ENCODE measurements at places on chromosomes 12 and 14.

DNA sequence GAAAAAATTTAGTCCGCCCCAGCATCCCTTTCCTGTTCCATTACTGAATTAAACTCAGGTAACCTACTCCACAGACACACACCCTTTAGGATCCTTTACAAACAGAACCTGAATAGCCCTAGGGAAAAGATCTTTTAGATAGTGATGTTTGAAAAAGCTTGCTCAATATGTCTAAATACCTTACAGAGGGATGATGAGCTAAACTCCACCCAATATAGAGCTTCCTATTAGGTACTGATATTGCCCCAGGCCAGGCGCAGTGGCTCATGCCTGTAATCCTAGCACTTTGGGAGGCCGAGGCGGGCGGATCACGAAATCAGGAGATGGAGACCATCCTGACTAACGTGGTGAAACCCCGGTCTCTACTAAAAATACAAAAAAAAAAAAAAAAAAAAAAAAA, 50.1 kb downstream of the FERMT2 start:
- DNase-seq: no peak

DNA sequence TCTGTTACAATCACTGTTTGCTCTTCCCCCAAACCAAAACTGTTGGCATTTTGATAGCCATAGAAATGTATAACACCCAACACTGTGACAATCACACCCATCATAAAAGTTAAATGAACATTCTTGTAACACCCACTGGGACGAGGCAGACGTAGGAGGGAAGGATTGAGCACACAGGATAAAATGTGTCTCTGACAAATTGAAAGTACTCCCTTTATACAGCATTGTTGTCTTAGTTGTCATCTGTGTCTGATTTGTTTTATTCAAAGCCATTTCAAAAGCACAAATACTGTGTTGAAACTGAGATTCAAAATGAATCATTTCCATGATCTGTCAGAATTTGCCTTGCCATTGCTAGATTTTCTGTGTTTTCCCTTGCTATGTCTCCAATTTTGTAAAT, 436.3 kb downstream of the TMTC2 start:
- DNase-seq: no peak

DNA sequence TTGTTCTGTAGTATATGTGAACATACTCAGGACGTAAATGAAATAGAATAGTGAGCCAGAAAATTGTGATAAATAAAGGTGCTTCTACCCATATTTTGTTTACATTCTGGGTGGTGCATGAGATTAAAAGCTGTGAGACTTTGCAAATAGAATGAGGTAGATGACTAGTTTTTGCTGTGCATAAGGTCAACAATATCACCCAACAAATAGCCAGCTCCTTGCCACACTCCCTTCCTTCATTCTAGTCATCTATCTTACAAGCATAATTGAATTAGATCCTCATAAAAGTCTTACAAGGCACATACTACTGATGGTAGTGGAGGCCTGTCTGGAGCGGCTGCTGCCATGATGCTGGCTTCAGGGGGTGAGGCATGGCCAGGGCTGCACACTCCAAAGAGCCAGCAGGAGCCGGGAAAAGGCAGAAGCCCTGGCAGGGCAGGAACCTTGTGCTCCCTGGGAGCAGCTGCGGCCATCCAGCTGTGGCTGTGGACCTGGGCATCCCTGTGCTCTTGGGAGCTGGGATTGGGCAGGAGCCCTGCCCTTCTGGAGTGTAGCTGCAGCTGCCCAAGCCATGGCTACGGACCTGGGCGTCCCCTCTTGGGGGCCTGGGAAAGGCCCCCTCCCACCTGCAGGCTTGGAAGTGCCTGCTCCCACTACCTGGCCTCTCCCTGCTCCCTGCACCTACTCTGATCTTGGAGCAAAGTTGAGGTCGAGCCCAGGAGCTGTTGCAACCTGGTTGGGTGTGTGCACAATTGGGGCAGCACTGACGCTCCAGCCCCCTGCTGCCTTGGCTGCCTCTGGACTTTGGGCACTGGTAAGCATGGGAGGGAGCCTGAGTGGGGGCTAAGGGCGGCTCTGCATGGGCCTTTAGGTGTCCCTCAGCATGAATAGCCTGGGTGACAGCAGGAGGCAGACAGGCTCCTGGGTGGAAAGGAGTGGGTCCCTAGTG, 112.8 kb downstream of the DACT1 start:
- DNase-seq: no peak

DNA sequence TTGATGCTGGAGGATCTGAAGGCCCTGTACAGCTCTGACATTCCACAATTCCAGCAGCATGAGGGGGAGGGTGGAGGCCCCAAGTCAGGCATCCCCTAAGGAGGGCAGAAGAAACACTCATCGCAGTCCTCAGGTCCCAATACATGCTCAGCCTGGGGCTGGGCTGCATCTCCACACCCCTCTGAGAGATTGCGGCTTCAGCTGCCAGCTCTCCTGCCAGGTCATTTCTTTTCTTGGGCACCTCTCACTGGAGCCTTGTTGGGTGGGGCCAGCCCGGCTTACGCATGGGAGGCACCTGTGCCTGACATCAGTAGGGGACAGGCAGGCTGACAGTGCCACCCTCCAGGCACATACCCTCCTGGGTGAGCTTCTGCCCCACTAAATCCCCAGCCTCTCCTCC, 89.8 kb downstream of the DICER1 start:
- DNase-seq: no peak

GRCh38 chr12:25427337-25428249, 125.5 kb downstream of the LMNTD1 start:
- no peak for DNase-seq

- no peak for DNase-seq
Observed at GRCh38 chr12:91833780-91834359, 311.8 kb downstream of the BTG1 start.

- DNase-seq: no peak
Observed at GRCh38 chr12:21788089-21788983, 13.8 kb upstream of the KCNJ8 start.

DNA sequence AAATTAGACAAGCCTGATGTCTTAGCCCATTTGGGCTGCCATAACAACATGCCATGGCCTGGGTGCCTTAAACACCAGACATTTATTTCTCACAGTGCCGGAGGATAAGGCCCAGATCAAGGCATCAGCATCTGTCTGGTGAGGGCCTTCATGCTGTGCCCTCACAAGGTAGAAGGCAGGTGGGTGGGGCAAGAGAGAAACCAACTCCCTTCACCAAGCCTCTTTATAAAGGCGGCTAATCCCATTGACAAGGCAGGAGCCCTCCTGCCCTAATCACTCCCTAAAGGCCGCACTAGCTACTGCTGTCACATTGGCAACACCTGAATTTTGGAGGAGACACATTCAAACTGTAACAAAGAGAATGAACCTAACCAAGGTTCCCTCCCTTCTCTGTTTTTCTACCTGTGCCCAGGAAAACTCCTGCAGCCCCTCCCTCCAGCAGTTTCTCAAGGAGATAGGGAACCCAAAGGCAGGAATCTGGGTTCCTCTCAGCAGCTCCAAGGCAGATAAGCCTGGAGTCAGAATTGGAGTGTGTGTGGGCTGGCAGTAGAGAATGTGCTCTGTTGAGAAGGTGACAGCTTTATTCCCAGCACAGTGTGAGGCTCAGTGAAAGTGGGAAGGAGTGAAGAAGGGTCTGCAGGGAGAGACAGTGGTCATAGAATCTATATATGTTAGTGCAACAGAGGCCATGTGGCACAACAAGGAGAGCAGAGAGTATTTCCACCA, 21.7 kb upstream of the GPATCH2L start:
- no peak for DNase-seq

- no peak for DNase-seq
Observed at GRCh38 chr14:56002342-56002741, 115.9 kb upstream of the PELI2 start.

DNA sequence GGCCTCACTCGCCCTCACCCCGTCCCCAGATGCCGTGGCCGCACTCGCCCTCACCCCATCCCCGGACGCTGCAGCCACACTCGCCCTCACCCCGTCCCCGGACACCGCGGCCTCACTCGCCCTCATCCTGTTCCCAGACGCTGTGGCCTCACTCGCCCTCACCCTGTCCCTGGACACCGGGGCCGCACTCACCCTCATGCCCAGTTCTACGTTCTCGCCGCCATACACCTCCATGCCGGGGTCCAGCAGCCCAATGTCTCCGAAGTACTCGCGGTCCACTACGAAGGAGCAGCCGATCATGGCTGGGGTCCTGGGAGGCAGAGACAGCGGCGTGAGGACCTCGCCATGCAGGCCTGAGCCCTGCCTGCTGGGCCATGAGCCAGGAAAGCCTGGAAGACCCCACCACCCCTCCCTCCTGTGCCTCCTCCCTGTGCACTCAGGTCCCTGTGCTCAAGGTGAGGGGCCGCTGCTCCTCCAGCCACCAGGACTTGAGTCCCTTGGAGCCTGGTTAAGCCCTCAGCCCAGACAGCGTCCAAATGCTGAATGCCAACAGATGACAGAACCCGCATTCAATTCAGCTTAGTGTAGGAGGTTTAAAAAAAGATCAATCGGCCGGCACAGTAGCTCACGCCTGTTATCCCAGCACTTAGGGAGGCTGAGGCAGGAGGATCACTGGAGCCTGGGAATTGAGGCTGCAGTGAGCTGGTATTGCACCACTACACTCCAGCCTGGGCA, 81.5 kb downstream of the GALNT9 start:
- DNase-seq: no peak

DNA sequence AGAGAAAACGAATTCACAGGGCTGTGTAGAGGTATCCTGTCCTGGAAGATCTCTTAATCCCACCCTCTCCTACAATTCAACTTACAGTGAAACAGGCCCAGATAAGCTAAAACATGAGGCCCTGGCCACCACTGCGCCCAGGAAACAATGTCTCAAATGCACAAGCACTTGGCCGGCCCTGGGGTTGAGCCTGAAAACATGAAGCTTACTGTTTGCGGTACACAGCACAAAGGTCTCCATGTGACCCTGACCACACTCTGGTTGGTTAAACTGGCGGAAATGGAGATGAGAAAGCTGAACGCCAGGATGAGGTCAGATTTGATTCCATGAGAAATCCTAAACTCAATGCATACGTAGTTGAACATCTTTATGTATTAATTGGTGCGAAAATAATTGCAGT, 16.4 kb downstream of the WSB2 start:
- no peak for DNase-seq

DNA sequence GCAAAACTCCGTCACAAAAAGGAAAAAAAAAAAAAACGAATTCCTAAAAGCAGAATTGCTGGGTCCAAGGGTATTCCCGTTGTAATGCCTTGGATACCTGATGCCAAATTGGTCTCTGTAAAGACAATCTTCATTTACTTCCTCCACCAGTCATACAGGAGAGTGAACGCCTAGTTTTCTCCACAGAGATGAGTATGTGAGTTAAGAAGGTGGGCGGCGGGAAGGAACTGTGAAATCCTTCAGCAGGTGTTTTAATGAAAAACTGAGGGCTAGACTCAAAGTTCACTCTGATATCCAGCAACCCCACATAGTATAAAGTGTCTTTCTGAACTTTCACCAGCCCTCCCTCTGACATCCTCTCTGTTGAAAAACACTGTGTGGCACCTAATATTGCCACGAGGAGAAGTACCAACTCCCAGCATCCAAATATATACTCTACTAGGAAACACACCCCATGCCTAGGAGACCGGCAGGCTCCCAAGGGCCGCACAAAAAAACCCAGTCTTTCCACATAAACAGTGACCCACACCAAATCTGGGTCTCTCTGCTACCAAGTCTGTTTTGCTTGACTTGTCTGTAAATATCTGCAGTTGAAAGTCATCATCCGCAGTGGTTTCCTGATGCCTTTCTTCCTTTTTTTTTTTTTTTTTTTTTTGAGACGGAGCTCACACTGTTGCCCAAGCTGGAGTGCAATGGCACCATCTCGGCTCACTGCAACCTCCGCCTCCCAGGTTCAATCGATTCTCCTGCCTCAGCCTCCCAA, 30.3 kb upstream of the FOXN3 start:
- DNase-seq: no peak

GRCh38 chr14:37539992-37540391, 55.1 kb downstream of the FOXA1 start:
- no peak for DNase-seq

DNA sequence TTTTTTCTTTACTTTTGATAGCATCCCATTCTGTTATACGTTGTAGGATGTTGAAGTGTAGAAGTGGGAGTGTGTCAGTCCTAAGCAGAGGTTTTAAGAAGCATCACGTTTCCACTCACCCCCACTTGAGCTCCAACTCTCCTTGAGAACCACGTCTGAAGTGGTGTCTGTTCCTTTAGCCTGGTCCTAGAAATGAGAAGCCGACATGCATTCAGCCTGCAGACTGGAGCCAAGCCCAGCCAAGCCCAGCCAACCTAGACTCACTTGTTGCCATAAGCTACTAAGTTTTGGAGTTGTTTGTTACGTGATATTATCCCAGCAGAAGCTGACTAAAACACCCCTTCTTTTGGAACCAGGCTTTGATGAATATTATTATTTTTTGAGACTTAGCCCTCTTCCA, 4.4 kb upstream of the ELK3 start:
- no peak for DNase-seq

GRCh38 chr12:21296348-21296747, 38.4 kb downstream of the SLCO1A2 start:
- no peak for DNase-seq

- no peak for DNase-seq
Observed at GRCh38 chr12:117261247-117261646, 71.0 kb upstream of the FBXO21 start.

GRCh38 chr12:10716704-10717315, 6.3 kb downstream of the YBX3 start:
- no peak for DNase-seq

DNA sequence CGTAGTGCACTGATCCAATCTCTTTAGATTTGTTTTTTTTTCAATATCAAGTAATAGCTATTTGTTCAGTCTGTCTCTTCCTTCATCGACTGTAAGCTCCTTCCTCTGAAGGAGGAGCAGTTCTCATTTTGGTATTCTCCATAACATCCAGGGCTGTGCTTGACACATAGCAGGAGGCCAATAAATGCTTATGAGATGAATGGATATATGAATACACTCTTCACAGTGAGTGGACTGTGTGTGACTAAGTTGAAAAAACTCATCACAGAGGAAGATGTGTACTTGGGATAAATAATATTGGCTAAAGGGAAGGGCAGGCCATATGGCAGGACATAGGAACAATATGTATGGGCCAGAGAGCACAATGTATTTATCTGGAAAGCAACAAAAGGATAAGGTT, 205.3 kb upstream of the PRICKLE1 start:
- DNase-seq: no peak

GRCh38 chr14:68771631-68772030, 21.2 kb downstream of the ZFP36L1 start:
- no peak for DNase-seq

GRCh38 chr12:22617630-22618029, 7.3 kb upstream of the ETNK1 start:
- no peak for DNase-seq

DNA sequence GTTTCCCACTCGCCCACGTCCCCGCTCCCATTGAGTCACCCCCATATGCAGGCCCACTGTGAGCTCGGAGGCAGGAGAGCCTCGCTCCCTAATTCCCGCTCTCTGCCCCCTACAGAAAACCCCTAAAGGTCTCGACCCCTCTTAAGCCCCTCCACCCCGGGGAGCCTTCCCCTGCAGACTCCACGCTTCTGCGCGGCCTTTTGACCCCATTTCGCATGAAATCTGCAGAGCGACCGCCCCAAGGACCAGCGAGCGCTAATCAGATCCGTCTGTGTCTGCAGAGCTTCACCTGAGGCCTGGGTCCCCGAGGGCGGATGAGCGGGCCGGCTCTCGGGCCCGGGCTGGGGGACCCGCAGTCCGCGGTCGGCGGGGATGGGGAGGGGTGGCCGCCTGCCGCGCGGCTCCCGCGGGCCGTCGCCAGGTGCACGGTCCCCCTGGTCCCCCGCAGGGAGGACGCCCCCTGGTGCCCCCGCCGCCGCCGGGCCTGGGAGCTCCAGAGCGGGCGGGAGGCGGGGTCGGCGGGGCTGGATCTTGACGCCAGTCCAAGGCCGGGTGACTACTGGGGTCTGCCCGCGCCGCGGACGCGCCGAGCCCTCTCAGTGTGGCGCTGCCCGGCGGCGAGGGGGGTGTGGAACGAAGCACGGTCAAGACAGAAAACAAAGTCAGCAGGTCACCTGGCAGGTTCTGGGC, 10.1 kb downstream of the BMP4 start:
- no peak for DNase-seq
